ENCODE measurements at places on chromosomes 4 and X.

DNA sequence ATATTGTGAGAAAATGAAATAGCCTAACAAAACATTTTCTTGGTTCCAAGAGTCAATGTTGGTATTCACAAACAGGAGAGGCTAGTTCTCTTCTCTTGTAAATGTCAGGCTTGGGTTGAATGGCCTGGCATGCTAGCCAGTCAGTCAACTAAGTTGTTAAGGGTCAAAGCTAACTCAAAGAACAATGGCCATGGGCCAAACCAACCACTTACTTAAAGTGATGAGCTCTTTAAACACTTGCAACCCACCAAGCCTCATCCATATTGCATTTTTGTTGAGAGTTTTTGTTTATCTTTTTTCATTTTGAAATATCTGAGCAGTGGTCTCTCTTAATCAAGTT lies 394.5 kb downstream of the RAB28 start:
- no peak for DNase-seq

- DNase-seq, result no peak
These were observed 260.5 kb downstream of the SPATA18 start for GRCh38 chr4:52311464-52312125.

GRCh38 chr4:28557755-28558154 lies 1697.1 kb downstream of the STIM2 start:
- DNase-seq, result no peak

DNA sequence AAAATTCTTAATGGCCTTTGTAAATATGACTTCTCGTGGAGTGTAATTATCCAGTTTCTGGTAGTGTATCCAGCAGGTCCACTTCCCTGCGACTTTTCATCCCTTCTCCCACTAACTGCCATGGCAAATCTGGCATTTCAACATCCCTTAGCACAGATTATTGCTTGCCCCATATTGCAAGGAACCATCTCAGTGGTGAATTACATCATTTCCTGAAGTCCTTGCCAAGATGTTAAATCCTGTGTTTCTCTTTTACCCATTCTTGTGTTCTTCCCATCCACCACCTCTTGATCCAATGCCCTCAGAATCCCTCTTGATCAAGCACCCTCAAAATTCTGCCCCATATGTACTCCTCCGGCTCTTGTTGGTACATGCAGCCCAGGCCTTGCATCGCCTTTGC lies 88.1 kb upstream of the ZNF81 start:
- DNase-seq, result no peak

- no peak for DNase-seq
These were observed 593 bp downstream of the ELF4 start for GRCh38 chrX:130109429-130110378.

GRCh38 chrX:53479301-53479700 lies 45.1 kb upstream of the HSD17B10 start:
- DNase-seq, result no peak

GRCh38 chrX:70423936-70424675 lies 992 bp downstream of the GDPD2 start:
- no peak for DNase-seq

DNA sequence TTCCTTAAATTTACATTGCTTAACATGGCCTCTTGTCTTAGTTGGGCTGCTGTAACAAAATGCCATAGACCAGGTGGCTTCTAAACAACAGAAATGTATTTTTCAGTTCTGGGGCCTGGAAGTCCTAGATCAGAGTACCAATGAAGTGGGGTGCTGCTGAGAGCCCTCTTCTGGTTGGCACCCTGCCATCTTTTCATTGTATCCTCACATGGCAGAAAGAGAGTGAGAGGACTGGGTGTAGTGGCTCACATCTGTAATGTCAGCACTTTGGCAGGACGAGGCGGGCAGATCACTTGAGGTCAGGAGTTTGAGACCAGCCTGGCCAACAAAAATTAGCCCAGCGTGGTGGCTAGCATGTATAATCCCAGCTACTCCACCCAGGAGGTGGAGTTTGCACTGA lies 12.0 kb upstream of the KLB start:
- no peak for DNase-seq

- DNase-seq, result no peak
These were observed 21.1 kb downstream of the SLC25A53 start for GRCh38 chrX:104135677-104136076.

DNA sequence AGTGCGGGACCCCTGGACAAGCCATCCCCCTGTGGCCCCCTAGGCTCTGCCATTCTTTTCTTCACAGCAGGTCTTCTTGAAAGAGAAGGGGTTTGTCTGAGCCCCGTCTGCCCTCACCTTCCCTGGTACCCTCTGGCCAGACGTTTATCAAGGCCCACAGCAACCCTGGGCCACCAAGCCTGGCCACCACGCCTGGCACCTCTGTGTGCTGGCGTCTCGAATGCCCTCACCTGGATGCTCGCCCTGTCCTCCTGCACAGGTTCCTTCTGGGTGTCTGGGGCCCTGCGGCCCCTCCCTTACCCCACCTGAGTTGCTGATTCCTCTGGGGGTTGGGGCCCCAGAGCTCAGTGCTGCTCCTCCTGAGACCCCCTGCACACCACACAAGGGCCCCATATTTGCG lies 25.1 kb downstream of the ADRA2C start:
- DNase-seq, result no peak

- no peak for DNase-seq
These were observed 329.2 kb downstream of the INPP4B start for GRCh38 chr4:142516686-142517526.

- no peak for DNase-seq
These were observed 54.7 kb downstream of the ANAPC10 start for GRCh38 chr4:145043306-145043705.

GRCh38 chr4:102606261-102606660 lies 105.1 kb downstream of the NFKB1 start:
- DNase-seq, result no peak

DNA sequence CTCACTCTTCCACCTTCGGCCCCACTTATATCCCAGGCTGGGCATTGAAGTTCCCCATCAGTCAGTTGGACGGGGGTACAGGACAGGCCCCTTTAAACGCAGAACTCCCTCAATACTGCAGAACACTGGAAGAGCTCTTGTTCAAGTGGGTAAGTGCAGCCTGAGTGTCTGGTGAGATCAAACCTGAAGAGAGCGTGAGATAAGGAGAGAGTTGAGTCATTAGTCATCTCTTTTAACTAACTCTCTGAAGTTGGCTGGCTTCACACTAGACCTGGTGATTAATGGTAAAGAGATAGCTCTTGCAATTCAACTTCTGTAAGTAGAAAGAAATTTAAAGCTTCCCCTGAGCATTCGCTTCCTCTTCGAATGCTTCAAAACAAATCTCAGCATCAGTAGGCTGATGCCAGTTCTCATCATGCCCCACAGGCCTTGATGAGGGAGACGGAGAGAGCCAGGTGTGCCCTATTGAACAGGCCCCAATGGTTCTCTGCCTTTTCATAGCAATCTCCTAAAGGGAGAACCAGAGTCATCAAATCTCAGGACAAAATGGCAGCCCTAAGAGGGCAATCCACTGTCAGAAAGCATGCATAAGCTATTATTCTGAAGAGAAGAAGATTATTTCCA lies 41.0 kb upstream of the JADE1 start:
- no peak for DNase-seq

DNA sequence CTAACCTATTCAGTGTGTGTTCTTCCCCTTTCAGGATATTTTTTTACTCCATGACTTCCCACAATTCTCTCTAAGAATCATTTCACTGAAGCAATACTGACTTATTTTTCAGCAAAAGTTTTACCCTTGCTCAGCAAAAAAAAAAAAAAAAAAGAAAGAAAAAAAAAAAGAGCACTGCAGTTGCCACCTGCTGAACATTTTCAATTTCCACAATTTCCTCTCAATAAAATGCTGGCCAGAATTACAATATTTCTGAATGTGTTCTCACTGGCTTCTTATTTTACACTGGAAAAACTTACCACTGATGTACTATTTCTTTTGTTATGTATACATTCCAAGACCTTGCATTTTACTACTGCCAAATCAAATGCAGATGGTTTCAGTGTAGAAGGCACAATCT lies 210.4 kb downstream of the PAPSS1 start:
- DNase-seq, result no peak

DNA sequence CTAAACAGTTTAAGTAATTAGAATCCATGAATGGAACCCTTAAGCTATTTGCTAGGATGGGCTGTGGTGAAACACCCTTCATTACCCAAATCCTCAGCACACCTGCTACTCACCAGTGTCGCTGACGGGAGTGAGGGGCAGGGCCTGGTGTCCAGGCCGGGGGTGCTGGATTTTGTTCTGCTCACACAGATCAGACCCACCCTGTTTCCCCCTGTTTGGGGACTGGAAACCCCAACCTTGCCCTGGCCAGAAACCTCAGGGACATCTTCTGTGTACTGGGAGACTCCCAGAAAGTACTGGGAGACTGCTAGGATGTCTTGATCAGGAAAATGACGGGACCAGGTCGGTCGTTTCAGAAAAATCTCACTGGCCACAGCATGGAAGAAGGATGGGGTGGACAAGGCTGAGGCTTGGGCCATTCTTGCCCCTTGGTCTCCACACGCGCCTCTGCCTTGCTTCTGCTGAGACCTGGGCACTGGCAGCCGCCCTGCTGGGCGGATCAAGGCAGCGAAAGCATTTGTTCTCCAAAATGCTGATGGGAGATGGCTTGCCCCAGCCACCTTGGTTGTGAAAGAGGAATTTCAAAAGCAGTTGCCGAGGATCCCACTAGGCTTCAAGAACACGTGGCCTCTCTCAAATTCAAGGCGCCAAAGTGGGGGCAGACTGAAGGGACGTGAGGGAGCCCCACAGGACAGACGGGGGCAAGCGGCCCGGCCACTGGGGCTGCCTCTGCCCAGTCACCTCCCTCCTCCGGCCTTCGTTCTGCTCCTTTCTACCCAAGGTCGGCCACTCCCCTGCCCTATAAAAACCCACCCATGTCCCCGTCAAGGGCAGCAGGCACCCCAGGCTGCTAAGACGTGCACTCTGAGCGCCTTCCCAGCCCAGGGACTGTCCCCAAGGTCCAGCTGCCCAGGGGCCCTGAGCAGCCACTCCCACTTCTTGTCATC lies 23.5 kb upstream of the PDE6B start:
- DNase-seq, result no peak

DNA sequence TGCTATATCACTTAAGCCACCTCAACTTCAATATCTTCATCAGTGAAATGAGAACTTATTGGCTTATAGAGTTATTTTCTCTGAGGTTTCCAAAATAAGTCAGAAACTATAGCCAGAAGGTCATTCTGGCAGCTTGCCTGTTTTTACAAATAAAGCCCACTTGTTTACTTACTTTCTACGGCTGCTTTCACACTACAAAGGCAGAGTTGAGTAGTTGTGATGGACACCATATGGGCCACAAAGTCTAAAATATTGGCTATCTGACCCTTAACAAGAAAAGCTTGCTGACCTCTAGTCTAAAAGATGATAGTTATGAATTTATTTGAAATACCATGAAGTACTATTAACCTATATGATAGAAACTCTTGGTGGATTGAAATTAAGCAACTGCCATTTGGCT lies 67.3 kb upstream of the ATOH1 start:
- DNase-seq, result no peak

- no peak for DNase-seq
These were observed 4.6 kb downstream of the LOC101059915 start for GRCh38 chrX:71671938-71672337.

DNA sequence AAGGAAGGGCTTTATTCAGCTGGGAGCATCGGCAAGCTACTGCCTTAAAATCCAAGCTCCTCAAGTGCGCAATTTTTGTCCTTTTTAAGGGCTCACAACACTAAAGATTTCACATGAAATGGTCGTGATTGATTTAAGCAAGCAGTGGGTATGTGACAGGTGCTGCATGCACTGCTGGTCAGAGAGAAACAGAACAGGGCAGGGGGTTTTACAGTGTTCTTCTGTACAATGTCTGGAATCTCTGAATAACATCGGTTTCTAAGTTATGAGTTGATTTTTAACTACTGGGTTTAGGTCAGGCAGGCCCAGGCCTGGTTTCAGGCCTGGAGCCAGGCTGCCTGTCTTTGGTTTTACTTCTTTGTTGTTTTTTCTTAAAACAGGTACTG lies 6.0 kb downstream of the UGT2B17 start:
- DNase-seq, result no peak

- no peak for DNase-seq
These were observed 161.2 kb downstream of the STK32B start for GRCh38 chr4:5212255-5213013.

- peak; percentile 63 for DNase-seq
These were observed 11.1 kb upstream of the FAM3A start for GRCh38 chrX:154526901-154527675.

GRCh38 chr4:2261853-2262144 lies at the start of gene MXD4:
Gene MXD4, minus strand, starts transcription at chr4:2262109. Its CDS starts 129 bp downstream, at chr4:2261980.
- DNase-seq, result no peak

DNA sequence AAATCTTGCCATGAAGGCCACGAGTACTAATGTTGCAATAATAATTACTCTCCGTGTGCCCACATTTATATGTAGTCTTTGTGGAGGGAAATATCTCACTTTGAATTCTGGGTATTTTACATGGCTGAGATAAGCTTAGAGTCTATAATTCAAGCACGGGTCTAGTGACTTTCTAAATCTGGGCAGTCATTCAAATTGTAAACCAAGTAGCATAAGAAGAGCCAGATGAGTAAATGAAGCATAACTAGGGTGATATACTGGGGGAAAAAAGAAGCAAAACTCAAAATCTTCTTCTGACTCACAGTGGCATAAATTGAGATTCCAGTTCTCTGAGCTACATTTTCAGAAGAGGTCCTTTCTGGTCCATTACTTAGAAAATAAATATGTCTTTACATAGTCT lies 53.0 kb downstream of the MAPK10 start:
- DNase-seq, result no peak

- no peak for DNase-seq
These were observed 291.7 kb downstream of the KCNIP4 start for GRCh38 chr4:21656832-21657231.

GRCh38 chr4:17704020-17704650 lies 77.3 kb downstream of the FAM184B start:
- DNase-seq, result no peak

DNA sequence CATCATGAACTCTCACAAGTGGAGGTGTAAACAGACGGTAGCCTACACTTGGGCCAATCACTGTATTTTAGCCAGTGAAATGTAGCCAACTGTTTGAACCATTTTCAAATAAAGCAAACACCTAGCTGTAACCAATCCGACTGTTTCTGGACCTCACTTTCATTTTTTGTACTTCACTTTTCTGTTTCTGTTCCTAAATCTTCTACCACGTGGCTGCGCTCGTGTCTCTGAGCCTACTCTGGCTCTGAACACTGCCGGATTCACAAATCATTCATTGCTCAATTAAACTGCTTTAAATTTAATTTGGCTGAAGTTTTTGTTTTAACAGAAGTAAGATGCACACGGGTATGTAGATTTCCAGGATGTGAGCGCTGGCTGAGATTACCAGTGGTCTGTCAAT lies 319.1 kb downstream of the RAPGEF2 start:
- no peak for DNase-seq

- DNase-seq, result no peak
These were observed 22.6 kb upstream of the PHF8 start for GRCh38 chrX:54066841-54067240.

DNA sequence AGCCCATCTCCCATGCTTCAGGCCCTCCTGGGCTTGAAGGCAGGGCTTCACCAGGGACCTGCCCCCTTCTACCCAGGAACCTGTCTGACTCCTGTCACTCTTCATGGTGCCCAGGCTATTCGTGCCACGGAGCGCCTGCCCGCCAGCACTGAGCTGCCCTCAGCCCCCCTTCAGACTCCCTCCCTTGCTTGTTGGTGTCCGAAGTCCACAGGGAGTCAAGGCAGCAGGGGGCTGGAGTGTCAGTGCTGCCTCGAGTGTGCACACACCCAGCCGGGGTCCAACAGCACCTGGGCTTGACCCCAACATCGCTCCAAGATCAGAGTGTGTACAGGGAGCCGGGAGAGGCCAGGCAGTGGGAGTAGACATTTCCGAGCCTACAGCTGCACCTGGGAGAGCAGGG lies 59.8 kb downstream of the TBCK start:
- no peak for DNase-seq

GRCh38 chrX:130702867-130703707 lies 199.9 kb downstream of the ENOX2 start:
- no peak for DNase-seq
